CD4-positive, alpha-beta T cell treated with Interleukin-12 subunit alpha and Interleukin-12 subunit beta, for 1 hour (primary cell): ENCODE measurements at places on chromosomes 7 and 10.

- no peak for DNase-seq
Observed at GRCh38 chr7:92608380-92609322, 18.5 kb upstream of the FAM133B start.

DNA sequence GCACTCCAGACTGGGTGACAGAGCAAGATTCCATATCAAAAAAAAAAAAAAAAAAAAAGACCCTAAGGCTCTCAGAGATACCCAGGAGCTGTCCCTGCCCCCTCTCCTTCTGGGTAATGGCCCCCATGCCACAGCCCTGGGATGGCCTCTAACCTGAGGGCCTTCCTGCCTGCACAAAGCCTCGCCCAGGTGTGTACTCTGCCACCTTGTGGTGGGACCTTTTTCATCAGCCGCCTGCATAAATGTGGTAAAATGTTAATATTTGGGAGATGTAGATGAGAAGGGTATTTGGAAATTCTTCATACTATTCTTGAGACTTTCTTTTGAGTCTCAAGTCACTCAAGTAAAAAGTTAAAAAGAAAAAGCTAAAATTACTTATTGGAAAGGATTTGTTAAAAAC, 46.3 kb upstream of the RNF216 start:
- DNase-seq, result peak; percentile 62

DNA sequence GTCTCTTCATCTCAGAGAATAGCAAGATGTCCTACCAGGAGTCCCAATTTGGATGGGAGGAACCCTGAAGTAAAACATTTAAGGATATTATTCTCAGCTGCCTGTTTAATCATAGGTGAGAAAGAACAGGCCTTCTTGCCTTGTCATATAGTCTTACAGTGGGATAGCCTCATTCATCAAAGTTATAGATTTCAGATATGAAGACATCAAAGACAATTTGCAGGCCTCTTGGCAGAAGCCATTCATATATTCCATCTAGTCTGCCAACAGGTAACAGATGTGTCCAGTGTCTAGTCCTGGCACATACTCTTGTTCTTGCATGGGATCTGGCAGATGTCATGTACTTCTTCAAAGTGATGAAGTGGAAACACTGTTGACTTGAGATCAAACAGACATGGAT, 601.3 kb upstream of the GHITM start:
- no peak for DNase-seq

DNA sequence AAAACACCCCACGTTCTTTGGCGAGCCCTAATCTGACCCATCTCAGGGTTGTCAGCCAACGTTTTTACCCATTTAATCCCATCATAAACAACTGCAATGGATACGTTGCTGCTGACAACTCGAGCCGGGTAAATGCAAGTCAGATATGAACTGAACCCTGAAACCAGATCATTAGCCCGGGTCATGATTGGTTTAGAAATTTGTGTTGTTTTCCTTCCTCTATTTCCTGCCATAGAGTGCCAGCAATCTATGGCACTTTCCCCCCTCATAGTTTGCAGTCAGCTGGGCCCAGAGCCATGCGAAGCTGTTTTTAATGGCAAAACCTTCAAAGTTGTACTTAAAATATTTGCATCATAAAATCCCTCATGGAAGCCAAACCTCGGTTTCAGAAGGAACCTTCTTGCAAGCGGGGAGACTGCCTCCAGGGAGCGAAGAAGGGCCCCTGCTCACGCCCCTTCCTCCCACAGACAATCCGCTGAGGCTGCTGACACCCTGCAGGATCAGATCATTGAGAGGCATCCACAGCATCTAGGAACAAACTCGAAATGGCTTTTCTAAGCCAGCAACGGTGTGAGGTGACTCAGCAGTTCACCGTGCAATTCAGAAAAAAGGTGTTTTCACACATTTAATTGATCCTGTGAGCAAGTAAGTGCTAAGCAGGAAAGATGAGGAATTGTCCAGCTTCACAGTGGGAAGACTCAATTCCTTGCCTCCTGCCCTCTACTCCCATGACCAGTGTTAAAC, 710.1 kb downstream of the PARD3 start:
- no peak for DNase-seq

DNA sequence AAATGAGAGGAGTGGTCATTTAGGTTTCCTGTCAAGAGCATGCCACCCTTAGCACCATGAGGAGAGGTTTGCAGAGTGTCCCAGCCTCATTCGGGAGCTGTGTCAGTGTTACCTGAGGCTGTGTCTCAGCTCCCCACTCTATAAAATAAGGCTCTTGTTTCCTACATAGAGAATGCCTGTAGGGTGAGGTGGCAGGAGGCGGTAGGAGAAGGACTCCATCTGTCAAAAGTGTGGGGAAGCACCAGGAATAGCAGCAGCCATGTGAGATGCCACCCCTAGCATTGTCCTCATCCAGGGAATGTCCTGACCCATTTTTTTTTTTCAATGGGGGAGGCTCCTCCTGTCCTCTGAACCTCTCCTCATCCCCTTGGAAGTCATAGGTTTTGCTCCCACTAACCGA, 451.2 kb downstream of the PLXNA4 start:
- no peak for DNase-seq

DNA sequence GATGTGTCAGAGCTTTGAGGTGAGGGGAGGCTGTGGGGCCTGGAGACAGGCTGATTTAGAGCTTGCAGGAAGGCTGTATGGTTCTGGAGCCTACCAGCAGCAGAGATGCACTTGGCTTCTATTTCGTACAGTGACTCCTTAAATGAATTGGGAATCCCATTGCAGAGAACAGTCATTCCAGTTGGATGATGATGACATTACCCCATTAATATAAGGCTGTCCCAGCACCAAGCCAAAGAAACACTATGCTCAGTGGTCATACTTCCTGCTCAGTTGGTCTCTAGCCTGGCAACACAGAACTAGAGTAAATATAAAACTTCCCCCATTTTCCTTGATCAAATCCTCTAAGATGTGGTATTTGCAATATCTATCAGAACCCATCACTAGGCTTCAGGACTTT, 5.7 kb upstream of the CLEC5A start:
- DNase-seq, result no peak

DNA sequence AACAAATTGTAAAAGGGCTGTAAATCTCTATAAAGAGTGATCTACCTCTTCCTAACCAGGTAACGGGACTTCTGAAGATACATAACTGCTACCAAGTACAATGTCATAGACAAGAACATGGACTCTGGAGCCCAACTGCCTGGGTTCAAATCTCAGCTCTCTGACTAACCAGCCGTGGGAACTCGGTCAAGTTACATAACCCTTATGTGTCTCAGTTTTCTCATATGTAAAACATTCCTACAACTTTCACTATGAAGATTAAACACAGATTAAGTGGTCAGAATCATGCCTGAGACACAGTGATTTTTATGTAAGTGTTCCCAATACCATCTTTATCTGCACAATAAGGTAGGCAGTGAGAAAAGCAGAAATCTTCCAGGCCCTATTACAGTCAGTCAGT, 52.6 kb downstream of the ITGB1 start:
- DNase-seq, result no peak

GRCh38 chr10:117248750-117249465, 8.0 kb downstream of the SLC18A2 start:
- no peak for DNase-seq

GRCh38 chr7:44230286-44230685, 29.5 kb downstream of the YKT6 start:
- no peak for DNase-seq

GRCh38 chr10:74956555-74957111, 130.2 kb downstream of the KAT6B start:
- no peak for DNase-seq

GRCh38 chr10:42519761-42520460, 118.5 kb downstream of the ZNF33B start:
- DNase-seq, result no peak

GRCh38 chr7:117961235-117961634, 88.0 kb upstream of the CTTNBP2 start:
- DNase-seq, result no peak

DNA sequence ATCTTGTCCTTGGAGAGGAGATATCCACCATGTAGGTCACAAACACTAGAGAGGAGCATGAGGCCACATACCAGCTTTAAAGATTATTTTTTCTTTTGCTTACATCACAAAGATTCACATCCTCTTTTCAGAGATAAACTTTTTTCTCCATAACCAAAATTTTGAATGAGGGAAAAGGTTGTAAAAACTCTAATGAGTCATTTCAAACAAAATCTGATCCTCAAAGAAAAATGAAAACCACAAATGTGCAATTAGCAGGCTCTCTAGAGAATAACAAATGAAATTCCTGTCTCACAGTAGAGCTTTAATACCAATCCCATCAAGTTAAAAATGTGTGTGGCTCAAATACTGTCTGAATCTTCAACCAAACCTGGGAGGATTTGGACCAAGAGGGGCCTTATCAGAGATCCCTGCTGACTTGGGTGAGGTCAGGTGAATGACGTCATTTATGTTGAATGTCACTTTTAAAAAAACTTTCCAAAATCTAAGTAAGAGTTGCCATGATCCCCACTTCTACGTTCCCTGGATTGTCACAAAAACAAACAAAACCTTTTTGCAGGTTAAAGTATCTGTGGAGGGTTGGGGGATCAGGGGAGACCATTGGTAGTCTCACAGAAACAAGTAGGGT, 261.5 kb upstream of the NPSR1 start:
- DNase-seq, result no peak

- no peak for DNase-seq
Observed at GRCh38 chr10:109831846-109832245, 91.5 kb downstream of the XPNPEP1 start.

DNA sequence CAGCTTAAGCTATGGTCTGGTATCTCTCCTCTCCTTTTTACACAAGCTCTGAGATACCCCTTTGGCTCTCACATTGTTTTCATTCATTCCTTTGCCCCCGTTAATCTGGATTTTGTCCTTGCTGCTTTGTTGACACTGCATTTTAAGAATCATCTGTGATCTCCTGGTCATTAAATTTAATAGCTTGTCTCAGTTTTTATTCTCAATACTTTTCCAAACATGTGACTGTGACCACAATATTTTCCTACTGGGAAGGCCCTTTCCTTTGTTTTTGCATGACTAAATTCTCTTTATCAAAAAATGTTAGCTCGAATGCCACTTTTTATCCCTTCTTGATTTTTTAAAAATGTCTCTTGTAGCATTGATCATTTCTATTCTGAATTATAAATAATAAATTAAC, 171.2 kb downstream of the SUGCT start:
- DNase-seq, result no peak

- no peak for DNase-seq
Observed at GRCh38 chr7:23966941-23967340, 256.9 kb downstream of the STK31 start.

DNA sequence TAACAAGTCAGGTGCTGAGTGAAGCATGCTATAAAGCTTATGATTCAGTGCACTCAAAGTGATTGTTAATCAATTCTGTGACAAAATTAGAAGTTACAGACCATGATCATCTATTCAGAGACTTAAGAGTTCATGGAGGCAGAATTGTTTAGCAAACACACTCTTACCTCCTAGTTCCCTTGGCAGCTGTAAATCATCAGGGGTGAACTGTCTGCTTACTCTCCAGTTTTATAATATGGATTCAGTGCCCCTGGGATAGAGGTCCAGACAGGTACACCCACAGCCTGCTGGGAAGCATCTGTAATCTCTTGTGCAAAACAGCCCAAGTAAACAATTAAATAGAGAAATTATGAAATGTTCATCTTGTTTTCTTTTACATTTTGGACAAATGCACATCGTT, 835.0 kb upstream of the COBL start:
- no peak for DNase-seq

DNA sequence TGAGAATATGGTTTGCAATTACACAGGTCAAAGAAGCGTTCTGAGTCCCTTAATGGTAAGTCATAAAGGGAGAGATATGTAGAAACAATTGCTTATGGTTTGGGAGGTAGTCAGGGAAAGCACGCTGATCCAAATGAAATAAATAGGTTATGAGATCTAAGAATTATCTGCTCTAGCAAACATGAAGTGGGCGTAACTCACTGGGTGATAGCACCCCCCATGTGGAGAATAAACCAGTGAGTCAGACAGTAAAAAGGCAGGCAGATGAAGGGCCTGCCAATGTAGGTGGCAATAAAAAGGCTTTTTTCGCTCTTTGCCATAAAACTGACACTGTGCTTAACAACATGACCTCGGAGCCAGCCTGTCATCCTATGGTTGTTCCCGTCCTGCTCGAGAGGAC, 306.9 kb downstream of the GLRX3 start:
- no peak for DNase-seq

- no peak for DNase-seq
Observed at GRCh38 chr10:55628260-55628701, 732.8 kb downstream of the ZWINT start.

GRCh38 chr10:75101416-75102251, 9.8 kb upstream of the SAMD8 start:
- DNase-seq, result no peak

DNA sequence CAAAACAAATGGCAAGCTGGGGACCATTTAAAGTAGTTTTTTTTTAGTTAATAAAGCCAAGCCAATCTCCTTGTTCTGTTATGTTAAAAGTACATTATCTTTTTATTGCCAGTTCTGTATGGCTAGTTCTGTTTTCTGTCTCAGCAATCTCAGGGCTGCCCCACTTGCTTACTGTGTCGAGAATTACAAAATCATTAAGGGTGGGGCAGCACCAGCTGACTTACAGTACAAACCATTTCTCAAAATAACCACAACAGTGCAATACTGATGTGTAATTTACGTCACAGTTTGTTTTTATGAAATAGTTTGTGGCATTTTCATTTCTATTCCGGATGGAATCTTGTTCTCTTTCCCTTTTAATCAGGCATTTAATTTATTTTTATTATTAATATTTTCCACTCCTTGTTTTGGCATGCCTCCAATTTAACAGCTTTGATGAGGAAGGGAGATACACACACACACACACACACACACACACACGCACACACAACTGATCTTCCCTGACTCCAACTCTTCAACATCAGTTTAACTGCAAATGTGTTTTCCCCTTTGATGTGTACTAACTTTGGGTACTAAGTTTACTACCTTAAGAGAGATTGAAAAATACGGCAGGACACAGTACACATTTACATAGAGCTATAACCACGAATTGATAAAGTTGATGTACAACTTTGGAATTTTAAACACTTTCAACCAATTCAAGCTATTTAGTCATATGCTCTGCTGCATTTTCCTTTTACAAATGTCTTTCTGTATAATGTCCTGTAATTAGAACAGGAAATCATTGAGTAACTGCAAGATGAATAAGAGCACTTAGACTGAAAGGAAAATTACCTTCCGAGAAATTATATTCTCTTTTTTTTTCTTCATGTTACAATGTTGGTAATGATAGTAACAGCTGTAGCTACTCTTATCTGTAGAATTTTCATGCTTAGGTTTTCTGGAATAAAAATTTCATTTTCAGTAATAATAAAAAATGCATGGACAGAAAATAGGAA, 91.5 kb downstream of the ARID5B start:
- peak; percentile 81 for DNase-seq

GRCh38 chr10:97095701-97096260, 90.0 kb downstream of the SLIT1 start:
- DNase-seq, result no peak
